ENCODE measurements at places on chromosomes 2 and 18.

DNA sequence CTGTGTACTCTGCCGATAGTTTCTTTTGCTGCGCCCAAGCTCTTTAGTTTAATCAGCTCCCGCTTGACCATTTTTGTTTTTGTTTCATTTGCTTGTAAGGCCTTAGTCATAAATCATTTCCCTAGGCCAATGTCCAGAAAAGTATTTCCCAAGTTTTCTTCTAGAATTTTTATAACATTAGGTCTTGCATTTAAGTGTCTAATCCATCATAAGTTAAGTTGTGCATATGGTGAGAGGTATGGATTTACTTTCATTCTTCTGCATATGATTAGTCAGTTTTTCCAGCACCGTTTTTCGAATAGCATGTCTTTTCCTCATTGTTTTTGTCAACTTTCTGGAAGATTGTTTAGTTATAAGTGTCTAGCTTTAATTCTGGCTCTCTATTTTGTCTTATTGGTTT is 484.8 kb upstream of the CNTNAP5 start:
- DNase-seq = no peak

- no peak for DNase-seq
Measured at GRCh38 chr2:33784488-33784887, 185.4 kb upstream of the FAM98A start.

- DNase-seq = no peak
Measured at GRCh38 chr18:74069178-74070050, 78.2 kb downstream of the FBXO15 start.

DNA sequence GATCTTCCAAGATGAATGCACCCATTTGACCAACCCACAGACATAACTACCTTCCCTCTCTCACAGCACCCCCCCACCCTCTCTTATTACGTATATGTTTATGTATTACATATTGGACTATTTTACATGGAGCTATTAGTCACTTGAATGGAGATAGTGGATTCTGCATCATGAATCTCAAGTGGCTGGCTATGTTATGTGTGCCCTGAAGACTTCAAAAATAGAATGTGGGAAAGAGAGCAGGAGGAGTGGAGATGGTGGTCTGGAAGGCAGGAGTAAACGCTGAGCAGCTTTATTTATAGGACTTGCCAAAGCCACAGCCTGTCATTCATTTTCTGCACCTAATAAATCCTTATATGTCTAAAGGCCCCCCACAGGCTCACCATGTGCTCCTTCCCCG is 4.9 kb downstream of the ANTXR1 start:
- no peak for DNase-seq

GRCh38 chr2:96225016-96225533 is 16.4 kb upstream of the STARD7 start:
- no peak for DNase-seq

GRCh38 chr2:9945596-9945995 is 5.9 kb upstream of the GRHL1 start:
- no peak for DNase-seq

- peak; percentile 82 for DNase-seq
Measured at GRCh38 chr2:231709981-231710798, 1.9 kb downstream of the PTMA start.

DNA sequence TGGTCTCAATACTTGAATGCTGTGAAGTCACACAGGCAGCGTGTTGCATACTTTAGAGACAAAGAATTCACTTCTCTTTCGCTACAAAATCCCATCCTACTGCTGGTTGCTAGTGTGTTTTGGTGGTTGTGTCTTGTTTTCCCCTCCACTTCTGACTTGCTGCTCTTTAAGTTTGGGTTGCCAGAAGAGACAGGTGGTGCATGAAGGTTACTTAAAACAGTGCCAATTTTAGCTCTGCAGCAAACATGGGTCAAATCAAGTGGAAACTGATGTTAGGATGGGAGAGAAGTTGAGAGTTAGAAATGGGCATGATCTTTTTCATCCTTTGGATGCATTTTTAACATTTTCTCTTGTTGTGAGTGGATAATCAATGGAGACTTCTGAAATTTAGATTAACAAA is 136.2 kb upstream of the KCNH7 start:
- DNase-seq = no peak

DNA sequence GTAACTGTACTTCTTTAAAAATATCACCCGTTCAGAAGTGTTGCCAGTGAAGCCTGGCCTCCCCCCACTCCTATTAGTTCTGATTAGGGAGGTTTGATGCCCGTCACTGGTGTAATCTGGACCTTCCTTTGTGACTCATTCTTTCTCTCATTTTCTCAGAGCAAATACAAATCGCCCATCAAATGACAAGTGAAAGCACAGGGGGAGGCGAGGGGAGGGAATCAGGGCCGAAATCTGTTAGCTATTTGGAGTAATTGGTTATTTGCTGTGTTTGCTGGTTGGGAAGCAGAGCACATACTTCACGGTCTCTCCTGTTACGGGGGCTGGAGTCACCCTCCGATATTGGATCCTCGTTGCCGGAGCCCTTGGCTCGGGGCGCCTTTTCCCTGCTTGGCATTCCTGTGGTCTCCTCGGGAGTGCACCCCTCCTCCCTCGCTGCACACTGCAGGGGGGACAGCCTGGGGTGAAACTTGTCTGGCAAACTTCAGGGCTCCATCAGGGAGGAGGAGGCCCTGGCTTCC is 178.1 kb downstream of the DYSF start:
- no peak for DNase-seq

DNA sequence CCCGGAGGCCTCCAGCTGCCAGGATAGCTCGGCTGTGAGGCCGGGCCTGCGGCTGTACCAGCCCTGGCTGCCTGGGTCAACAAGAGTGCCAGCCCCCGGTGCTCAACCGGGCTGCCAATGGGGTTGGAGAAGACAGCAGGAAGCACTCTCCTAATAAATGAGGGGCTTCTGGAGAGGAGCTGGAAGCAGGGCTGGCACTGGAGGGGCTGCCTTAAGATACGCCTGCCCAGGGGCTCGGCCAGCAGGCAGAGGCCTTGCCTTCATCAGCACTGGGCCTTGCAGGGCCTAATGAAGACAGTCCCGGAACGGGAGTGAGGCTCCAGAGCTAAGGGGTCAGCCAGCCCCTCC is 73.6 kb downstream of the TEX51 start:
- no peak for DNase-seq

GRCh38 chr18:62771494-62772270 is 56.3 kb downstream of the PHLPP1 start:
- DNase-seq = no peak

- DNase-seq = no peak
Measured at GRCh38 chr2:27810455-27810854, 38.9 kb downstream of the MRPL33 start.

DNA sequence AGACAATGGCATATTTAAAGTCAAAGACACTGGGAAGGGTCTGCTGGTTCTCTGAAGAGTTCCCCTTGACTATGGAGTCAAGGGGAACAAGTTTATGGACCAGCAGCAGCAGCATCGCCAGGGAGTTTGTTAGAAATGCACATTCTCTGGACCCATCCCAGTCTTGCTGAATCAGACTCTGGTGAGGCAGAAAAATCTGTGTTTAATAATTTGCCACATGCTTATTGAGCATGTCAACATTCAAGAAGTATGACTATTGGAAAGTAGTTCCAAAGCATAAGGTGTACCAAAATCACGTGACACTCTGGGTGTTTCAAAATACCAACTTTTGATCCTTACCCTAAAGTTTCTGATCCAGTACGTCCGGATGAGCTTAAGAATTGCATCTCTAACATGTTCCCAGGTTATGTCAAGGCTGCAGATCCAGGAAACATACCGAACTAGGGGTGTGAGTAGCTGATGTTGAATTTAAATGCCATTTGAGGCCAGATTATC is 853.8 kb downstream of the TMEM182 start:
- DNase-seq = no peak

DNA sequence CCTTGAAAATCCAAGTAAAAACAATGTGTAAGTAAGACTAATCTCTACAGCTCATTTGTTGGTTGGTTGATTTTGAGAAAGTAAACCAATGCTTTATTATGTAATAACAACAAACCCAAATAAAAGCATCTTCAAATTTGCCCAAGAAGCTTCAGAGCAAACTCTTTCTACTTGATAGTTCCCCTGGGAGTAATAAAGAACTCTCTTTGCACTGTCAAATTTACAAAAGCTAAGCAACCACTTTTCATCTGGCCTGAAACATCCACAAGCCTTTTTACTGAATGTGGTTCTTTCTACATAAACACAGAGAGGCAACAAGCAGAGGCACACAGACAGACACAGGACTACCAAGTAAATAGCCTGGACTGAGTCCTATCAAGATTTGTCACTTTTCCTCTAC is 28.8 kb upstream of the CACNB4 start:
- DNase-seq = no peak

DNA sequence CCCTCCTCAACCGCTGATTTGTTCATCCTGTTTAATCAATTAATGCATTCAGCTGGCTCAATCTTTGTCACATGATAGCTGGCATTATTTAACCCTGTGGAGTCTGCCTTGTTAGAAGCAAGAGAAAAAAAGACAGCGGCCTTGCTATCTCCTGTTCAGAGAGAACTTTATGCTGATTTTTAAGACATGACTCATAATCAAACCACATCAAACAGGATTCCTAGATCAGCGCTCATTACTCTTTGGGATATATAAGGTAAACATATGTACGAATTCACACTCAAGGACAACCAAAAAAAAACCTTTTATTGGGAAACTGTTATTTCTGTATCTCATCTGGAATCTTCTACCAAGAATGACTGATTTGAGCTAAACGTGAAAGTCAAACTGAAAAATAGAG is 195.1 kb downstream of the C1D start:
- DNase-seq = no peak

DNA sequence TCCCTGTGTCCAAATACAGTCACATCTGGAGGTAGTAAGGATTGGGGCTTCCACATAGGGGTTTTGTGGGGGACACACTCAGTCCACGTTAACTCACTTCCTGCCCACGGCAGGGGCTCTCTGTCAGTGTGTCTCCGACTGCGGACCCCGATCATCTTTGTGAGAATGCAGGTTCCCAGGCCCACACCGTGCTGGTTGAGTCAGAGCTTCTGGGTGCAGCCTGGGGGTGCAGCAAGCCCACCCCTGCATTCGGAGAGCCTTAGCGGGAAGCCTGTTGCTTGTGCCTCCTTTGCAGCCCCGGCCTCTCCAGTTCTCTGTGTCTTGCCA is 28.0 kb downstream of the HPCAL1 start:
- DNase-seq = no peak

DNA sequence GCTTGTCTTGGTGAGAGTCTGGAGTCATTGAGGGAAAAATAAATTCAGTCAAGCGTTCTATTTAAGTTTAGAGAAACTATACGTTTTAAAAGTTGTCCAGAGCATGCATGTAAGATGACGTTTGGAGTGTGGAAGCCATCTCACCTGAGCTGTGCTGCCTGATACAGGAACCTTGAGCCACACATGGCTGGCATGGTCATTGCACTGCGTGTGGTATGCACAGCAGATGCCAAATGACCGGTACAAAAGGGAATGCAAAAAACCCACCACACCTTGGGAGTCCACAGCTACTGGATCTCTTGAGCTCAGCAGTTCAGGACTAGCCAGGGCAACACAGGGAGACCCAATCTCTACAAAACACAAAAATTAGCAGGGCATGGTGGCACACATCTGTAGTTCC is 4.3 kb downstream of the MZT2B start:
- DNase-seq = no peak

- DNase-seq = no peak
Measured at GRCh38 chr2:238136820-238137537, 1.5 kb upstream of the KLHL30 start.

DNA sequence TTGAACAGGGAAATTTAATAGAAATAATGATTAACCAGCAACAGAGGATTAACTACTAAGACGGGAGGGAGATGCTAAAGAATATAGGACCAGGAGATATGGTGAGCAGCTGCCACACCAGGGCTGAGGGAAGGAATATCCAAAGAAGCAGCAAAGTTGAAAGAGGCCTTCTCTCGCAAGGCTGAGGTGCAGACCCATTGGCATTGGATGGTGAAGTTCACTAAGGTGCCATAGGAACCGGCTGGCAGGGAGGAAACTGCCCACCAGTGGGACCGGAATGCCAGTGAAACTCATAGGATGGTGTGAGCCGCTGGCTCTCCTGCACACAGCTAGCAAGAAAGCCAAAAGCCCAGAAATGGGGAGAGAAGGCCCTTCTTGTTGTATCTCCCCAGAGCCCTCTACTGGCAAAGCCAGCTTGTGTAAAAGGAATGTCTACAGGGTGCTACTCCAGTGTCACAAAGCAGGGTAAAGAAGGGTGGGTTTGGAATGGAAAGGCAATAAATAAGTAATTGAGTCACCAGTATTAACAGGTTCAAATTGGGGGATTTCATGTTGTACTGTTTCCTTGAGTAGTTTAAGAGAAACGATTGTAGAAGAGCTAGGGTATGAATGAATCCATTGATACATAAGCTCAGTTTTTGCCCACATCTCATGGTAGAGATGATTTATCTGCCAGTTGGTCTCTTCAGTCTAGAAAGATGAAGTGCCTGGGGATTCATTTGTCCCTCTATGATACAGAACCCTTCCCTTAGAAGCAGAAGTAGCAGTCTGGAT is 36.0 kb downstream of the FARP2 start:
- no peak for DNase-seq

- no peak for DNase-seq
Measured at GRCh38 chr18:29321561-29321960, 1144.6 kb upstream of the CDH2 start.

DNA sequence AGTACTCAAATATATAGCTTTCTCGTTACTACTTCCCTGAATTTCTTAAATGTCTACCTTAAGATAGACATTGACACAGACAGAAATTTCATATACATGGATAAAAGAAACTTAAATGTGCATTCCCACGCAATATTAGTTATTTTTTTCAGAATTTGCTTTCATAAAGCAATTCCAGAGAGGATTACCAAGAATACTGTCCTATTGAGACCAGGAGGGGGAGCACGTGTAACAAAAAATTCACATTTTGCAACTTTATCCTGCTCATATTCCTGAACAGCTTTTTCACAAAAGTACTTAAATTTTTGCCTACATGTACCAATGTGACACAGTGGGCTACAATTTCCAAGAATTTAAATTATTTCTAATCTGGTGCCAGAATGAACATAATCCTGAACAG is 30.7 kb upstream of the ERCC3 start:
- DNase-seq = no peak

DNA sequence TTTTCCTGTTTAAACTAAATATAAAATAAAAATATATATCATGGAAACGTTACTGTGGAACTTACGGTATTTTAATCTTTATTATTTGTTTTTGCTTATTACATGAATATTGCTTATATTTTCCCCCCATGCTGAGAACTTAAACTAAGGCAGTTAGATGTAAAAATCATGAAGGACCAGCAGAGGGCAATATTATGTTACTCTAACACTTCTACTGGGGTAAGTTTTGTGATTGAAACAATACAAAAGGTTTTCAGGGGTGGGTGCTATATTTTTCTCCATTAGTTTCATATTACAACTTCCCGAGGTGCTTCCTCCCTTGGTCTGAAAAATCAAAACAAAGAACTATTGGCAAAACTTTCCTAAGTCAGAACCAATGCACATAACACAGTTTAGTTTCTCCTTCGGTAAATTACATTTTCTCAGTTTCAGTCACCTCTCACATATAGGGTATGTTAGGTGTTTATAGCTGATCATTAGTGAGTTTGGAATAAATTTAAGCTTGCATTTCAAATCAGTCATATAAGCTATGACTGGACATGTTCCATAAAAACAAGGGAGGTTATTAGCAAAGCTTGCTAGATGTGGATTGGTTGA is 54.8 kb downstream of the ZNF407 start:
- DNase-seq = no peak

Data from stimulated activated CD4-positive, alpha-beta T cell treated with anti-CD3 and anti-CD28 coated beads, Interleukin-15, amount 100 ng/mL, for 1 hour (primary cell).